ENCODE measurements at places on chromosomes 5 and 9.

- DNase-seq = no peak
These were observed 10.0 kb upstream of the CCL28 start for GRCh38 chr5:43422143-43422542.

GRCh38 chr5:59873113-59873512, 20.4 kb downstream of the PDE4D start:
- no peak for DNase-seq

DNA sequence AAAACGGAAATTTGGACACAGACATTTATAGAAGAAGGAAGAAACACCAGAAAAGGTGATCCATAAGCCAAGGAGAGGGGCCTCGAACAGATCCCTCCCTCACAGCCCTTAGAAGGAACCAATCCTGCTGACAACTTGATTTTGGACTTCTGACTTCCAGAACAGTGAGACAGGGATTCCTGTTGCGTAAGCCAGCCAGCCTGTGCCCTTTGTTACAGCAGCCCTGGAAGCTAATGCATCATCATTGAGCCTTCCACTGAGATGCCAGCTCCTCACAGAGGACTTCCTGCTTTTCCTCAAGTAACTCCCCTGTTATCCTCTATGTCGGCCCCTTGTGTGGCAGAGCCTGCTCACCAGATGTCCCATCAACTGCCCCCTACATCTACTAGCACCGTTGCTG, 94.1 kb downstream of the JMY start:
- no peak for DNase-seq

DNA sequence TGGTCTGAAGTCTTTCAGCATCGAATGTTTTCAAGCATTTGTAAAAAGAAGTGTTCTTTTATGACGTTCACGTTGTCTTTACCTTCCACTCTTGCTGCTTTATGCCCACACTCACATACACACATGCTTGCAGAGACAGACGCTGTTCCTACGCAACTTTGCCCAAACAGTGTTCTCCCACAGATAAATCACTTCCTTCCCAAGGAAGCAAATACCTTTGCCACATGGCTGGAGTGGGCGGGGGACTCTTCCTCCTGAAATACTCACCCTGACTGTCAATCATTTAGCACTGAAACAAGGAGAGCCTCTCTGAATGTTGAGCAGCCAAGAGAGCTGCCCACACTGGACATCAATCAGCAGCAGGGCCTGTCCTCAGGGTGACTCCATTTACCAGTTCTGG, 22.4 kb upstream of the ASTN2 start:
- no peak for DNase-seq

GRCh38 chr5:145246961-145247744, 588.0 kb downstream of the PRELID2 start:
- DNase-seq = no peak

GRCh38 chr9:8074713-8075286, 275.2 kb upstream of the DMAC1 start:
- DNase-seq = no peak

DNA sequence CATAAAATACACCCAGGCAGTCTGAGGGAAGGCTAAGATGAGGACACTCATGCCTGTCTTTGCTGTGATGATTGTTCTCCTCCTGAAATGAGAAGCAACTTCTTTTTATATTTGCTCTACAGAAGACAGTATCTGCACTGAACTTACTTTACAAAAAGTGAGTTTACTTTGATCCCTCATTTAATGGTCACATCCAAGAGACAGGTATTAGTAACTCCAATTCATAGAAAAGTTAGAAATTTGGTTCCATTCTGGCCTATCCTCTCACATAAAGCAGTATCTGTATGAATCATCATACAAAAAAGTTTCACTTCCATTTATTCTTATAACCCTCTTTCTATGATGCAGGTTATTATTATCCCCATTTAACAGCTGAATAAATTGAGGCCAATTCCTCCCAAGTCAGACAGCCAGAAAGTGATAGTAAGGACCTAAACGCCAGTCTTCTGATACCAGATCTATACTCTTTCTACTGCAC, 15.2 kb downstream of the TSTD2 start:
- no peak for DNase-seq

DNA sequence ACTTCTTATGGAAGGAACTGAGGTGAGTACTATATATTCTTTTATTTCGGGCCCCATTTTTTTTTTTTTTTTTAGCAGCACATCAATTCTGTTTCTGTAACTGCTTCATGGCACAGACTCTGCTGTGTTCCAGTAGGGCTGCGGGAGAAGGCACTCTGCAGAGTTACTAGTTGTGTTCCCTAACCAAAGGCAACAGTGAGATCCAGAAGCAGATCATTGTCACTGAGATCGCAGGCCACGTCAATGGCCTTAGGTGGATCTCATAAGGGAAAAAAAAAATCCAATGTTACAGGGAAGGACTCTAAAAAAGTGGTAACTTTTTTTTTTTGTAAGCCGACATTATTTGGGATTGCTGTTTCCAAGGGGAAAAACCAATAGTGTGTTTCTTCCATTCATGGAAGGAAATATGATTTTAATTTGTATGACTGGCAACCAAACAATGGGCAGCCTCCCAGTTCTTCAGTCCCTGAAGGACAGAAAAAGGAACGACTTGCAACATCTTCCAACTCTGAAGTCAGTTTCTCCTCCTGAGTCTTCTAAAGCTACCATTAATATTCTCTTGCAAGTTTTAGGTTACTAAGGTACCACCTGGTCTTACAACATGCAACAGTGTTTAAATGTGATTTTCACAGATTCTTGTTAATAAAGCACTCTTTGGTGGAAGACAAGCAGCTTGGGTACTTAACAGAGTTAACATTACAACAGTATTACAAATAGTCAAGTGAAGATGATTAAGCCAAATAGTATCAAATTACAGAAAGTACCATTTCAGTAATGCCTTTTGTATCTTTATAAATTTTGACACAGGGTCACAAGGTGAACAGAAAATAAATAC, 52.8 kb downstream of the HABP4 start:
- no peak for DNase-seq

DNA sequence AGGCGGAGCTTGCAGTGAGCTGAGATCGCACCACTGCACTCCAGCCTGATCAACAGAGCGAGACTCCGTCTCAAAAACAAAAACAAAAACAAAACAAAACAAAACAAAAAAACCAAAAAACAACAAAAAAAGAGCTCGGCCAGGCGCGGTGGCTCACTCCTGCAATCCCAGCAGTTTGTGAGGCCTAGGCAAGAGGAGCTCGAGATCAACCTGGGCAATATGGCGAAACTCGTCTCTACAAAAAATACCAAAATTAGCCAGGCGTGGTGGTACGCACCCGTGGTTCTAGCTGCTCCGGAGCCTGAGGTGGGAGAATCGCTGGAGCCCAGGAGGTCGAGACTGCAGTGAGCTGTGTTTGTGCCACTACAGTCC, 20.2 kb downstream of the TRIM7 start:
- no peak for DNase-seq

GRCh38 chr5:157915638-157916037, 56.7 kb upstream of the CLINT1 start:
- DNase-seq = no peak

DNA sequence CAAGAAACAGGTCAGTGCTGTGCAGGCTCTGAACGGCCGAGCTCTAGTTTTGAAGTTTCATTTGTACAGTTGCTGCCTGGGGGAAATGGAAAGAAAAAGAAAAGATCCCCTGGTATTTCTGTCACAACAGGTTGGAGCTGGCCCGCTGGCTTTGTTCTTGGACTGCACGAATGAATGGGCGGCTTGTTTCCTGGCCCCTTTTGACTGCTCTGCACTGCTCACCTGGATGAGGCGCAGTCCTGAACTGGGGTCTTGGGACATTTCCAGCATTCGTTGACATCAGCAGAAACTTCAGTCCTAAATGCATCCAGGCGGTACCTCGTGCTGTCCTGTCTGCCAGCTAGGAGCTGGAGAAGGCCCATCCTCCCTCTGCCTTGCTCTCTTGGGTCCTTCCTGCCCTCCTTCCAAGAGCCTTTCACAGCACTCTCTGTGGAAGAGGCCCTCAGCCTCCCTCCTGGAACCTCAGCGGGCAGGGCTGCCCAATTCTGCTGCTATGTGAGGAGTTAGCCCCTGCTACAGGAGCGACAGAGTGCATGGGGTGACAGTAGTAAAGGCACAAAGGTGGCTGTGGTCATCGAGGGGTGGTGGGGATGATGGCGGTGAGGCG, 189.2 kb downstream of the FSTL4 start:
- DNase-seq = no peak

DNA sequence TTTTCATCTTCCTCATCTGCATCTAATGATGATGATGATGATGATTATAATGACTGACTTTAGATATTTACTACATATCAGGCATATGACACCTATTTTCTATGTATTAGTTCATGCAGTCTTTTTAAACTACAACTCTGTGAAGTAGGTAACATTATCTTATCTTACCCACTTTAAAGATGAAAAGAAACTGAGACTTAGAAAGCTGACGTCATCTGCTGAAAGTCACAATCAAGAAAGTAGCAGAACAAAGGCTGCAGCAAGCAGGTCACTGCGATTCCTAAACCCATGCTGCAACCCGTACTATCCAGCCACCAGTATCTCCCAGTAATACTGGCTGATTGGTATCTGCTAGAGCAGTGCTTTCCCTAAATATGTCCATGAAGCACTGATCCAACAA, 40.1 kb upstream of the INSYN2B start:
- DNase-seq = no peak

DNA sequence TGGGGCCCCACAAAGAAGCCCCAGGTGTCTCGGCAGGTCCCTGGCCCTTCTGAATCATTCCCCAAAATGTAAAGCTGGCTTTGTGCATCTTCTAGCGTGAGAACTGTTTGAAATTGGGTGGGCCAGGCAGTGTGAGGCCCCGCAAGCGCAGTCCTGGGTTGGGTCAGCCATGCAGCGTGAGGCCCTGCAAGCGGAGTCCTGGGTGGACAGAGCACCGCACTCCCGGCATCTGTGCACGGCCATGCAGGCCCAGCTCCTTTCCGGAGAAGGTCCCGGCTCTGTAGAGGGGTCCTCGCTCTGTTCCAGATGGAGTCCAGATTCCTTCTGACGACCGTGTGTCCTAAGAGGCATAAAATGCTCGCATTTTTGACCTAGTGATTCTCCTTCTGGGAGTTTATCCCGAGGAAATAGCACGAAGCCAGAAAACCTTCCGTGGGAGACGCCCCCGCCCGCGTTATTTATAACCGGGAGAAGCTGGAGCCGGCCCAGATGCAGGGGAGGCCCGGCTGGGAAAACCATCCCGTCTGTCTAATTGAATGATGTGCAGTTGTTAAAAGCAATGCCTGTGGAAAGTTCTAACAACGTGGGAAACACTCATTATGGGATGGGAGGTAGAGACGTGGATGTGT, 19.4 kb upstream of the NOTCH1 start:
- DNase-seq = no peak

GRCh38 chr5:14762549-14763216, 98.2 kb downstream of the OTULIN start:
- no peak for DNase-seq

DNA sequence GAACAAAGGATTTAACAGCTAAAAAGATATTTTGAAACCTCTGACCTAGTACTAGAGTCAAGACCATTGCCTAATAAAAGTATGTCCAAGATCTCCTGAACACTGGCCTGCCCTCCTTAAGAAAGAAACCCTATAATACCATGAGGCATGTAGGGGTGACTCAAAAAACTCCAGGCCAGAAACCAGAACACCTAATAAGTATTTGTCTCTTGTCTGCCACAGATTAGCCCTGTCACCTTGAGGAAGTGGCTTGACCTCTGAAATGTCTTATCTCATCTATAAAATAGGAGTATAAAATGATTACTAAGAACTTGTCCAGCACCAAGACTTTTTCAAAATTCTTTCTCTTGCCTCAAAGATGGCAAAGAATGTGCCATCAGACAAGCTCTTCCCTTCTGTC, 125.5 kb upstream of the RASGRF2 start:
- no peak for DNase-seq

DNA sequence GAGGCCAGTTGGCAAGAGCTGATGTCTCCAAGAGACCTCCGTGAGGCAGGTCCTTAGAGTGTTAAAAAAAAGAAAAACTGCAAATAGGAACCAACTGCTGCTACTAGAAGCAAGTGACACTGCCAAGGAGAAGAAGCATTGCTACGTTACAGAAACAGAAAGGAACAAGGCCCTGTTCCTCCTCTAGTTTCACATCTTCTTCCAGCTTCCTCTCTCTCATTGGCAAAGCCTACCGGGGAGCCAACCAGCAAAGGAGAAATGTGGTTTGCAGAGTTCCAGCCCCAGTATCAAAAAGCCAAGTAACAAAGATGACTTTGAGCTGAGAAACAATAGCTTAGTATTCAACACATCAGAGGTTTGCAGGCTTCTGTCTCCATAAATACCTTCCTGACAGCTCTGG, 145.9 kb downstream of the PRELID2 start:
- DNase-seq = no peak

DNA sequence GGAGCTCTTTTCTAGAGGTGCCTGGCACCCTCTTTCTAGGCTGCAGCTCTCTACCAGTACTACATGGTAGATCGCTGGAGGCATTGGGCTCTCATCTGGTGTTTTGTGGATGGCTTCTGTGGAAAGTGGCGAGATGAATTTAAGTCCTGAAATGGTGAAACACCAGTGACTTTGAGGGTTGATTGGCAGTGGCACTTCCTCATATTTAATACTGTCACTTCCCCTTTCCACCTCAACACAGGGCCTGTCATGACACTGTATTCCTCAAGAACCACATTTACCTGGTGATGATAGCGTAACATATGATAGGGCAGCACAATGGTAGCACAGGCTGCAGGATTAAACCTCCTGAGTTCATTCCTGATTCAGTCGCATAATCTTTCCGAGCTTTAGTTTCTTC, 132.1 kb downstream of the KDM4C start:
- DNase-seq = no peak

- DNase-seq = peak; percentile 15
These were observed 4.0 kb upstream of the NIPSNAP3A start for GRCh38 chr9:104743376-104743985.

GRCh38 chr9:131382850-131383729, 10.8 kb upstream of the PRRC2B start:
- DNase-seq = no peak

GRCh38 chr9:105051897-105052296, 123.9 kb upstream of the ABCA1 start:
- DNase-seq = no peak

DNA sequence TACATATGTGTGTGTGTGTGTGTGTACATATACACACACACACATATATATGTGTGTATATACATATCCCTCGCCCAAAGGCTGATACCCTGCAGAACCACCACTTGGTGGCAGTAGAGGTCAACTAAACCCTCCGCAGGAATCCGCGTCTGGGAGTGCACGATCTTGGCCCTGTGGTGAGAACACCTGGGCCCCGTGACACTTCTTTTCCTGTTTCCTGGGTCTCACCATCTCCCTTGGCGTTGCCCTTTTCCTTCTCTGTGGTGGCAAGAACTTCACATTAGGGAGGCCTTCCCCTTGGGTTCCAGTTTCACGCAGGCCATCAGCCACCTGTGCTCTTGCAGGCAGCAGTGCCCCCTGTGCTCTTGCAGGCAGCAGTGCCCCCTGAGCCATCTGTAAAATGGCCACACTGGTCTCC, 8.2 kb downstream of the IL9 start:
- peak; percentile 54 for DNase-seq

GRCh38 chr9:31103836-31104235, 1280.6 kb upstream of the ACO1 start:
- no peak for DNase-seq

- DNase-seq = no peak
These were observed 64.2 kb upstream of the PRSS3 start for GRCh38 chr9:33731142-33731541.

GRCh38 chr9:79480639-79481038, 91.1 kb upstream of the TLE4 start:
- DNase-seq = no peak

GRCh38 chr5:158119961-158120723, 261.2 kb upstream of the CLINT1 start:
- DNase-seq = no peak

All from stimulated activated CD4-positive, alpha-beta T cell treated with anti-CD3 and anti-CD28 coated beads, TNF-alpha, amount 100 ng/mL, for 48 hours (primary cell).